ENCODE measurements at places on chromosomes 16 and 17.

DNA sequence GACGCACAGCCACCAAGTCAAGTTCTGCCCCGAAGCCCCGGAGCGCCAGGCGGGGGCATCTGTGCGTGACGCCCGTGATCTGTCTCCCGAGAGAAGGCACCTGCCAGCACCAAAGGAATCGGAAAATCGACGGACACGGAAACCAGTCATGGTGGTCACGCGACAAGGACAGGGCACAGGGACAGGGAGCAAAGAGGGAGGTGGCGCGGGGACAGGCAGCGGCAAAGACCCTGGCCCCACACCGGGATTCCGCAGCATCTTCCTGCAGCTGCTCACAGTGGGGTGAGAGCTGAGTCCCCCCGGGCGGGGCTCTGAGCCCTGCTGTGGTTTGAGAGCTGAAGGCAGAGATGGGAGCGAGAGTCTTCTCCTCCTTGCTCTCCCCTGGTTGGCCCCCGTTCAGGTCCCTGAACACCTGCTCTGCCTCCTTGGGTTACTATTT is 56.4 kb downstream of the ABR start:
- no peak for DNase-seq

DNA sequence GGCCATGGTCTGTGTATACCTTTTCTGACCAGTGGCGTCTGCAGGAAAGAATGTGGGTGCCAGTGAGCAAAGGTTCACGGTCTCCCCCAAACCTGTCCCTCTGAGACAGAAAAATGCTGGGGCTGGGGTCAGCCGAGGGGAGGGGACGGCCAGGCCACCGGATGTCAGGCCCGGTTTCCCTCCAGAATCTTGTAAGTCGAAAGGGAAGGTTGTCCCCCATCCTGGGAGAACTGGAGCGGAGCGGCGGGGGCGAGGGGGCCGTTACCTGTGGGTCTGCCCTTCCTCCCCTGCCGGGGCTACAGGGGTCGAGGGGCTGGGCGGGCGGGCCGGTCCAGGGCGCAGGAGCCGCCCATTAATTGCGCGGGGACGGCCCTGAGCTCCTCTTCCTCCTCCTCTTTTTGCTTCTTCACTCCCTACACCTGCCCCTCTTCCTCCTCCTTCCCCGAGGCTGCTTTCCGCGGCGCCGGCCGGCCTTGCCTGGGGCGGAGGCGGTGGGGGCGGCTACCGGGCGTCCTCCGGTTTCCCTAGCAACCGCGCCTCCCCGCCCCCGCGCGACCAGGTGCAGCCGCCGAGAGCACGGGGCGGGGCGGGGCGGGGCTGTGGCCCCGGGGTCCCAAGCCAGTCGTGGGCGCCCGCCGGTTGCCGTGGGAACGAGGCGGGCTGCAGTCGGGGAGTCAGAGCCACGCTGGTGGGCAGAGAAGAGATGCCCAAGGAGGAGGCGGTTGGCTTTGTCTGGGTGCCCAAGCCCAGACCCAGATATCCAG is at the start of gene MARCHF10:
Gene MARCHF10 (minus strand): TSS at position 503 of the 764 bp plus-strand sequence. CDS start 6,579 bp downstream, outside the sequence.
- peak; percentile 25 for DNase-seq

DNA sequence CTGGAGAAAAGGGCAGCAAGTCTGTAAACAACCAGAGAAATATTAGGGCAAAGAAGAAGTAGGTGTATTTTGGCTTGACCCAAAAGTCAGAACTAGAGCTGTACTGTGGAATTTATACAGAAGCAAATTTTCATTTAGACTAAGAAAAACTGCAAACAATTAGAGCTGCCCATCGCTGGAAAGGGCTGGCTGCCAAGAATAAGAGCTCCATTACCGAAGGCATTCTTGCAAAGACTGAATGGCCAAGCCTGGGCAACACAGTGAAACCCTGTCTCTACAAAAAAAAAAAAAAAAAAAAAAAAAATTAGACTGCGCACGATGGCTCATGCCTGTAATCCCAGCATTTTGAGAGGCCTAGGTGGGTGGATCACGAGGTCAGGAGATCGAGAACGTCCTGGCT is 53.9 kb upstream of the TMC5 start:
- DNase-seq, result no peak

DNA sequence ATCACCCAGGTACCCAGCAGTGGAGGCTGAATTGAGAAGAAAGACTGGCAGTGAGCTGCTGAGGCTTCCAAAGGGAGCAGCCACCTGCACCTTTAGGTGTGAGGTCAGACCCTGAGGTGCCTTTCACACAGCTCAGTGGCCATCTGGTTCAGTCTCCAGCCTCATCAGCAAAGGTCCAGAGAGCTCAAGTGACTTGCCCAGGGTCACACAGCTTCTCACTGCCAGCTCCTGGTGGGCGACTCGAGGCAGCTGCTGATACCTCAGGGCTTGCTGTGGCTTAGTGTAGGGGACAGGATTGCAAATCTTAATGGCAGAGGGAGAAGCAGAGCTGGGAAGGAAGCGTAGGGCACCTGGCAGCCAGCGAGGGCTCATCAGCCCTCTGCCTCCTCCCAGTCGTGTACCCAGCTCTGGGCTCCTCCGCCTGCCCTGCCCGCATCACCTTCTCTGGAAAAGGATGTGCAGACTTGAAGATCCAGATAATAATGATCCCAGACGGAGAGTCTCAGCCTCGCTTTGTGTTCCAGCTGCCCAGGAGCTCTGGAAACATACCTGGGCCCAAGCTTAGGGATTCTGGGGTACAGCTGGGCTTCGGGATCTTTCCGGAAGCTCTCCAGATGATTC is 165.3 kb upstream of the GSE1 start:
- DNase-seq, result no peak

DNA sequence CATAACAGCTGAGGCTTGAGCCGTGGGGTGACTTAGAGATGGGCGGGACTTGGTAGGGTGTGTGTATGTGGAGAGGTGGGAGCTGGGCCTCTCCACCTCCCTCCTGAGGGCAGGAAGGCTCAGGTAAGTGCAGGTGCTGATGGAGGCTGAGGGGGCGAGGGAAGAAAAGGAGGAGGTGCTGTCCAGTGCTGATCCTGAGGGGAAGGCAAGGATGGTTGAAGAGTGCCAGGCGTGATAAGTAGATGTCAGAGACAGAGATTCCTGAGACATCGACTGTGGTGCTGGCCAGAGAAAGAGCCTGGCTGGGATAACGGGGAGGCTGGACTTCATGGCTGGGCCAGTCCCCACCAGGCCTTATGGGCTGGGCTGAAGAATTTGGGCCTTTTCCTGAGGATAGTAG is 159.1 kb downstream of the SDK2 start:
- DNase-seq, result no peak

All from stimulated activated CD4-positive, alpha-beta T cell treated with anti-CD3 and anti-CD28 coated beads, Interleukin-12 subunit alpha, Interleukin-12 subunit beta, amount 100 ng/mL, for 24 hours (primary cell).